ENCODE measurements at places on chromosomes 11 and 22. TPM values are rescaled to one million over a fixed set of nuclear protein-coding genes. Genes with fewer than 3 reads are reported as not detected.

GRCh38 chr11:26137651-26138050 lies 194.3 kb upstream of the ANO3 start:
- H3K4me3 ChIP-seq: no peak overlapping the region
- no peak for DNase-seq
- H3K27ac ChIP-seq: no peak overlapping the region

Gene MS4A6E
- not detected for total RNA-seq

Gene NRGN
- 17.3 TPM for total RNA-seq

DNA sequence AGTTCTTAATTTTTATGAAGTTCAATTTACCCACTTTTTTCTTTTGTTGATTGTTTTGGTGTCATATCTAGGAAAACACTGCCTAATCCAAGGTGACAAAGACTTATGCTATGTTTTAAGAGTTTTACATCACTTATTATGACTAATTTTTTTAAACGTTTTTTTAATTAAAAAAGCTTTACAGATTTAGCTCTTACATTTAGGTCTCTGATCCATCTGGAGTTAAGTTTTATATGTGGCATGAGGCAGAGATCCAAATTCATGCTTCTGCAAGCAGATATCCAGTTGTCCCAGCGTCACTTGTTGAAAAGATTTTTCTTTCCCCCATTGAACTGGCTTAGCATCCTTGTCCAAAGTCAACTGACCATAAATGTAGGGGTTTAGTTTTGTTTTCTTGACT lies 72.6 kb downstream of the PACSIN2 start:
- peaks cover 71% of the 10 kb centered on the region for H3K4me1 ChIP-seq
- DNase-seq: no peak
- H3K27ac ChIP-seq: no peak overlapping the region
- H3K36me3 ChIP-seq: peaks cover 9% of the 10 kb centered on the region
- no peaks in the 10 kb centered on the region for H3K27me3 ChIP-seq
- no peak overlapping the region for H3K4me3 ChIP-seq

Gene FOLR3
- not detected for total RNA-seq

DNA sequence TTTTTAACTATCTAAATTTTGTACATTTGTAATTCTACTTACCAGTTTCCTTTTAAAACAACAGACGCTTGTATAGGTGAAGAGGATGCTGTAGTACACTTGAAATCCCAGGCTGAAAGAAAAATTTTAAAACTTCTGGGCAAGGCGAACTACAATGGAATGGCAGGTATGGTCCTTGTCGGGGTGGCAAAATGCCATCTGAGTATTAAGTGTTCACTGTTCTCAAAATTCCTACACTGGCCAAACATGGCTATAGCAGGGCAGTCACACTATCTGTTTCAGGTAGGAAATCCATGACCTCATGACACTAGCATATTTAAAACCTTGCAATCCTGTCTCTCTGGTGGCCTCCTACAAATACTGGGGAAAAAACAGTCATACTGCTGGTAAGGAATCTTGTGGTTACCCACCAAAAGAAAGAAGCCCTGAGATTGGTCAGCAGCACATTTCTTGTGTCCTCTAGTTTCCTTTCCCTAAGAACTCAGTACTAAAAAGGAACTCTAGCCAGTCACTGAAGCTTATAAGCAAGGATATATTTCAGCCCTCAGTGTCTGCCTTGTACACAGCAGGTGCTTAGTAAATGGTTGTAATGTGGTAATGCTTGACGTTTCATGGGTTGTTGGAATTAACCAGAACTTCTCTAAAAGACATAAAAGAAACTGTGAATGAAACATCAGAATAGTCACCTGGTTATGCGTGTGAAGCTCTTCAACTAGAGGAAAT lies 5.2 kb upstream of the ZC3H12C start:
- H3K27ac ChIP-seq: no peak overlapping the region
- no peaks in the 10 kb centered on the region for H3K36me3 ChIP-seq
- peaks cover 9% of the 10 kb centered on the region for H3K27me3 ChIP-seq
- no peak overlapping the region for H3K4me3 ChIP-seq
- no peak for DNase-seq
- peaks cover 6% of the 10 kb centered on the region for H3K4me1 ChIP-seq

Gene SSTR3
- 3.4 TPM for total RNA-seq

Gene FOXRED2
- 20.6 TPM for total RNA-seq

Gene OTOG
- 0.21 TPM for total RNA-seq

Gene FXYD6
- total RNA-seq: 22.9 TPM

Gene RASL10A
- 1.5 TPM for total RNA-seq

DNA sequence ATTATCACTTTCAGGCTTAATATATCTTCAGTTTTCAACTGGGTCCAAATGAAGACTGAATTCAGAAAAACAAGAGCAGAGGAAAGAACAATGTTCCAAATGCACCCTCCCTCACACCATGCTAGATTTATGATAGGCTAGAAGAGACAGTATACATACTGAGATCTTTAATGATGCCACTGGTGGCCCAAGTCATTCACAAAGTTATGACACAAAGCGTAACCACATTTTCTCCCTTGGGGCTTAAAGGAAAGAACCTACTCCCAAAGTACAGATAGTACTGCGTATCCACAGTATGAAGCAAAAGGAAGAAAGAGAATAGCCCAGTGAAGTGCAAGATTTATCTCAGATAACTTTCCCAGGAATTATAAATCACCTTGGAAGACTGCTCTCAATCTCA lies 10.9 kb upstream of the SOX6 start:
- no peak for DNase-seq
- peaks cover 6% of the 10 kb centered on the region for H3K36me3 ChIP-seq
- H3K4me3 ChIP-seq: no peak overlapping the region
- no peaks in the 10 kb centered on the region for H3K27me3 ChIP-seq

DNA sequence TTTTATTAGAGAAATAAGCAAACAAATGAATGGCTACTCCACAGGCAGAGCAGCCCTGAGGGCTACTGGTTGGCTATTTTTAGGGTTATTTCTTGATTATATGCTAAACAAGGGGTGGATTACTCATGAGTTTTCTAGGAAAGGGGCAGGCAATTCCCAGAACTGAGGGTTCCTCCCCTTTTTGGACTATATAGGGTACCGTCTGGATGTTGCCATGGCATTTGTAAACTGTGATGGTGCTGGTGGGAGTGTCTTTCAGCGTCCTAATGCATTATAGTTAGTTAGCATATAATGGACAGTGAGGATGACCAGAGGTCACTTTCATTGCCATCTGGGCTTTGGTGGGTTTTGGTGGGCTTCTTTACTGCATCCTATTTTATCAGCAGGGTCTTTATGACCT lies 19.2 kb downstream of the SLC22A6 start:
- no peak overlapping the region for H3K27ac ChIP-seq
- no peak overlapping the region for H3K4me3 ChIP-seq
- peaks cover 4% of the 10 kb centered on the region for H3K36me3 ChIP-seq
- H3K27me3 ChIP-seq: no peaks in the 10 kb centered on the region
- no peak for DNase-seq

Gene DRD2
- total RNA-seq: 3.7 TPM

- DNase-seq: no peak
- H3K4me3 ChIP-seq: no peak overlapping the region
- H3K4me1 ChIP-seq: peaks cover 39% of the 10 kb centered on the region
- peaks cover 20% of the 10 kb centered on the region for H3K36me3 ChIP-seq
These were observed 24.3 kb downstream of the KCNQ1OT1 start for GRCh38 chr11:2675540-2675939.

DNA sequence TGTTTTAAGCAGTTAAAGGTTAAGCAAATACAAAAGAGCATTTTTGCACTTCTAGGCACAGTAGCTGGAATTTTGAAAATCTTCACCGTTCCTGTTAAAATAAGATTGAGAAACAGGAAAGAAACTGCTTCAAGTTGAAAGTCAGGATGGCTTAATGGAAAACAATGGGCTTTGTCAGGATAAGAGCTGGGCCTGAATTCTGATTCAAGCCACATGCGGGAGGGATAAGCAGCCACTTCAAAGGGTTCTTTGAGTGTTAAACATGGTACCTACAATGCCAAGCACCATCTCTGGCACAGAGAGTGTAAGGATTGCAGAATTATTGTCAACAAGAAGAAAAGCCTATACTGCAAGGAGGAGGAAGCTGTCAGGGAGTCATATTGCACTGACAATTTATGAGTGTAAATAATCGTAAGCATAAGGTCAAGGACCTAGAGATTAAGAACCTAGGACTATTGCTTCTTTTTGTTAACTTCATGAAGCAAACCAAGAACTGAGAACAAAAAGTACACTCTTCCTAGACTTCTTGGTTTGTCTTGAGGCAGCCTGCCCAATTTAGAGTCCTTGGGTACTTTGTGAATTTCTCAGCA lies 32.5 kb downstream of the MPPED2 start:
- no peaks in the 10 kb centered on the region for H3K27me3 ChIP-seq
- peaks cover 24% of the 10 kb centered on the region for H3K4me1 ChIP-seq
- no peak overlapping the region for H3K4me3 ChIP-seq
- H3K27ac ChIP-seq: no peak overlapping the region
- peaks cover 4% of the 10 kb centered on the region for H3K36me3 ChIP-seq

- DNase-seq: no peak
- H3K4me1 ChIP-seq: no peaks in the 10 kb centered on the region
- H3K27ac ChIP-seq: no peak overlapping the region
These were observed 2.3 kb downstream of the LSP1 start for GRCh38 chr11:1854949-1855885.

Gene CEND1
- total RNA-seq: 0.89 TPM

DNA sequence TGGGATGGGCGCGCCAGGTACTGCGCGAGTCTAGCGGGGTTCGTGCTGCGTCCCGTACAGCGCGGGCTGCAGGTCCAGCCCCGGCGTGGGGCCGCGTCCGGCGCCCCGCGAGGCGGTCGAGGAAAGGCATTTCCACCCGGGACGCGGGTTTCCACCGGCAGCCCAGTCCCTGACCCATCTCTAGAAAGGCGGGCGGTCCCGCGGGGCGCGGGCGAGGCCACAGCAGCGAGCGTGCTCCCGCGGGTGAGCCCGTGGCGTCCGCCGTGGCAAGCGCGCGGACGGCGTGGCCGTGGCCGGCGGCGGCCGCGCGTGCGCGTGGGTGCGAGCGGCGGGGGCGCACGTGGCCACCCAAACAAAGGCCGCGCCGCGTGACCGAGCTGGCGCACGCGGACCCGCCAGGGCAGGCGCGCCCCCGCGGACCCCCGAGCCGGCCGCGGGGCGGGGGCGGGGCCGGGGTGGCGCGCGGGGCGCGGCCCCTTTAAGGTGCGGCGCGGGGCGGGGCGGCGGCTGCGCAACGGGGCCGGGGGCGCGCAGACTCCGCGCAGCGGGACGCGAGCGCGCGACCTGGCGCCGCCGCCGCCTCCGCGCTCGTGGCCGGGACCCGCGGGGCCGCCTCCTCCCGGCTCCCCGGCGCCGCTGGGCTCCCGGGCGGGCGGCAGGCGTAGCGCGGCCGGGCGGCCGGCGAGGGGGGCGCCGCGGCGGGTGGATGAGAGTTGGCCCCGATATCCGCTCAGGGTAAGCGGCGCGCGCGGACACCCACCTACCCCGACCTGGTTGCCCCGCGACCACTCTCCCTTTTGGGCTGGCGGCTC lies 39.3 kb upstream of the CELSR1 start:
- peaks cover 43% of the 10 kb centered on the region for H3K4me1 ChIP-seq
- H3K27me3 ChIP-seq: peaks cover 5% of the 10 kb centered on the region
- peak; percentile 76 for DNase-seq
- peak overlapping the region; percentile 97 for H3K27ac ChIP-seq
- H3K36me3 ChIP-seq: no peaks in the 10 kb centered on the region

Gene C11orf86
- total RNA-seq: 2.6 TPM

- H3K4me3 ChIP-seq: peak overlapping the region; percentile 82
- peaks cover 6% of the 10 kb centered on the region for H3K36me3 ChIP-seq
- peak overlapping the region; percentile 99 for H3K27ac ChIP-seq
- no peak for DNase-seq
These were observed 39.3 kb downstream of the RPL27A start for GRCh38 chr11:8721609-8722500.

DNA sequence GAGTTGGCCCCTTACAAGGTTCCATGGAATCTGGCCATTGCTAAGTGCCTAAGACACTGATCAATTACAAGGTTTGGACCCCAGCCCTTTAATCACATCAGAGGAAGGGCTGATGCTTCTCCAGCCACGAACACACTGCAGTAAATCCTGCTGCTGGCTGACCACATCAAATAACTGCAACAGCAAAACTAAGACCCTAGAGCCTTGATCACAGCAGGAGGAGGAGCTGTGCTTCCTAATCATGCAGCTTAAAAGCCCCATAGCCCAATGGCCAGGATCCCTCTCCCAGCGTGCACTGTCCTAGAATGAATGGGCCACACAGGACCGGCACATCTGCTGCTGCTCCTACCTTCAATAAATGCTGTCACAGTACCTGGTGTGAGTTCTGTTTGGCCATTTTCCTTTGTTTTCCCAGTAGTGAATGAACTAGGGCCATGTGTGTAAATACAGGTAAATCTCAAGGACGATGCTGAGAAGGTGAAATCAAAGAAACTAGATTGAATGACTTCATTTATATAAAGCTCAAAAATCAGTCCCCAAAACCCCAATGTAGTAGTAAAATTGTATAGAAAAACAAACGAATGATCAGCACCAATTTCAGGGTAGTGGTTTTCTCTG lies 12.7 kb downstream of the ZP1 start:
- no peak for DNase-seq
- H3K36me3 ChIP-seq: peaks cover 12% of the 10 kb centered on the region
- H3K27me3 ChIP-seq: no peaks in the 10 kb centered on the region
- no peak overlapping the region for H3K27ac ChIP-seq
- peaks cover 6% of the 10 kb centered on the region for H3K4me1 ChIP-seq
- H3K4me3 ChIP-seq: no peak overlapping the region

DNA sequence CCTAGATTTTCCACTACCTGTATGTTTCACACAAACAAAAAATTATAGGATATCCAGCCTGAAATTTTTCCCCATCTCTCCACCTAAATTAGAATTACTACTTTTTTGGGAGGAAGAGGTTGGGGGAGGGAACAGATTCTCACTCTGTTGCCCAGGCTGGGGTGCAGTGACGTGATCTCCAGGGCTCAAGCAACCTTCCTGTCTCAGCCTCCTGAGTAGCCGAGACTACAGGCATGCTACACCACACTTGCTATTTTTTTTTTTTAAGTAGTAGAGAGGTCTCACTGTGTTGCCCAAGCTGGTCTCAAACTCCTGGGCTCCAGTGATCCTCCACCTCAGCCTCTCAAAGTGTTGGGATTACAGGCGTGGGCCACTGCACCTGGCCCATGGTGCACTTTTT lies 9.5 kb downstream of the JAML start:
- H3K27me3 ChIP-seq: peaks cover 61% of the 10 kb centered on the region
- no peaks in the 10 kb centered on the region for H3K36me3 ChIP-seq
- DNase-seq: no peak
- peaks cover 5% of the 10 kb centered on the region for H3K4me1 ChIP-seq

Gene LRRC51
- 7.9 TPM for total RNA-seq

GRCh38 chr11:117986981-117987574 lies 884 bp downstream of the IL10RA start:
- no peaks in the 10 kb centered on the region for H3K36me3 ChIP-seq
- peak overlapping the region; percentile 64 for H3K27ac ChIP-seq
- peaks cover 12% of the 10 kb centered on the region for H3K4me1 ChIP-seq
- peak overlapping the region; percentile 79 for H3K4me3 ChIP-seq

DNA sequence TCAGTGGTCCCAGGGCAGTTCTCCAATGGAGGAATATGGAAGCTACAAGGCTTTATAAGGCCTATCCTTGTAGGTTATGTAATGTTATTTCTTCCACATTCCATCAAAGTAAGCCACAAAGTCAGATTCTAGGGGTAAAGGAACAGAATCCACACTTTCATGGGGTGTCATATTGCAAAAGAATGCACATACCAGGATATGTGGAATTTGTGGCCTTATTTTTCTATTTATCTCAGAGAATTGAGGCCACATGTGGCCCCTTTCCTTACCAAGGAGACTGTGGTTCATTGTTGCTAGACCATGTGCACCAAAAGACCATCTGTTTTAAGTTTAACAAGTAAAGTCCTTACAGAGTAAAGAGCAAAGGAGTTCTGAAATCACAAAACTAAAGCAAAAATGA lies 12.9 kb downstream of the LRRC4C start:
- no peaks in the 10 kb centered on the region for H3K27me3 ChIP-seq
- H3K4me3 ChIP-seq: no peak overlapping the region
- no peaks in the 10 kb centered on the region for H3K36me3 ChIP-seq
